Fibroblast of the conjunctiva (primary cell): ENCODE measurements at places on chromosomes 16 and 17.

- no peak for DNase-seq
These were observed 2.3 kb downstream of the DPEP2NB start for GRCh38 chr16:68013440-68013839.

- DNase-seq, result no peak
These were observed 115.5 kb upstream of the COX10 start for GRCh38 chr17:13953841-13954240.

- no peak for DNase-seq
These were observed 20.7 kb downstream of the TOX3 start for GRCh38 chr16:52526116-52526828.

DNA sequence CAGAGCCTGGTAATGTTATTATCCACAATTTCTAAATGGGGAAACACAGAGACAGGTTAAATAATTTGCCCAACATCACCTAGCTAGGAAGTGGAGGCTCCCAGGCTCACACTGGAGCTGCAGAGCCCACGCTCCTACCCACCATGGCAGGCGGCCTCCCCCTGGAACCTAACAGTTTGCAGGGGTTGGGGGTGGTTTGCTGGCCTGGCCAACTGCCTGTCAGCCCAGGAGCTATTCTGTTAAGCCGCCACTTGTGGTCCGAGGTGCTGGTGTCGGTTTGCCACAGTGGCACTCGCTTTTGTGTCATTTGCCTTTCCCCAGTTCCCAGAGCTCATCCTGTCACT is 3.6 kb downstream of the PRCD start:
- no peak for DNase-seq

GRCh38 chr17:81437191-81437651 is 42.0 kb downstream of the BAHCC1 start:
- no peak for DNase-seq

DNA sequence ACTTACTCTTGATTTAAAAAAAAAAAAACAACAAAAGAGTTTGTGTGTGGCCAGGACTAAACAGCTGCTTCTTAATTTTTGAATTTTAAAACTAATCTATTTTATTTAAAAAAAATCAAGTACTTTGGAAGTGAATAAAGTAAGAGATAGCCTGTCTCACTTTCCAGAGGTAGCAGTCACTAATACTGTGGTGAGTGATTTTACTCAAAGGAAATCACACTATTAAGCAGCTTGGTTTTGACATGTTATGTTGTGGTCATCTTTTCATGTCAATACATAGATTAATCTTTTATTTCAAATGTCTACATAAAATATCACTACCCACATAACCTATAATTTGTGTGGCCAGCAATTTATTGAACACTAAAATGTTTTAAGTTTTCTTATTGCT is 102.2 kb upstream of the HLF start:
- no peak for DNase-seq
